Uterus (tissue), 4 donors: ENCODE measurements at places on chromosomes 4 and X. TPM values are rescaled to one million over a fixed set of nuclear protein-coding genes. Genes with fewer than 3 reads are reported as not detected.

DNA sequence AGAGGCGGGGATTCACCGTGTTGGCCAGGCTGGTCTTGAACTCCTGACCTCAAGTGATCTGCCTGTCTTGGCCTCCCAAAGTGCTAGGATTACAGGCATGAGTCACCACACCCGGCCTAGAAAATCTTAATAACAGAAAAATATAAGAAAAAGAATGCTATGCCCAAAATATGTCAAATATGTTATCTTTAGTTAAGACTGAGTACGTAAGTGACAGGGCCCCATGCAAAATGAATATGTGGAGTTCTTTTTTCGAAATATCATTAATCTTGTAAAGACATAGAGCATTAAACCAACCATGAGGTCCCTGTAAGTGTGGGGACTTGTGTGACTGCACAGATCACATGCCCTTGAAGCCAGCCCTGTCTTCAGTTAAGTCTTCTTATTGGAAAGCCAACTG is 8.9 kb upstream of the ZNF518B start:
- H3K4me1 ChIP-seq = no peaks in the 10 kb centered on the region
- no peaks in the 10 kb centered on the region for H3K36me3 ChIP-seq

Gene GRPR
- 0.67 TPM for total RNA-seq

Gene MTNR1A
- total RNA-seq = not detected

Gene KLB
- total RNA-seq = not detected

DNA sequence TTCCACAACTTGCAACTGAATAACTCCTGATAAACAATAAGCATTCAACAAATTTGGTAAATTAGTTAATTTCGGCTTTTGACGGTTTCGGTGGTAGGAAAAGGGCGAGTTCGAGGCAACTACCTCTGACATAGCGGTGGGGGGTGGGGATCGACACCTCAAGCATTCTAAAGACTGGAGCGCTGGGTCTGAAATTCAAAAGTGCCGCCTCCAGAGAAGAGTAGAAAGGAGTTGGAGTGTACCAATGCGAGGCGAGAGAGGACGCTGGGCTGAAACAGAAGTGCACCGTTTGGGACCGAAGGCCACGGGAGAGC is 725 bp downstream of the SMC1A start:
- H3K27ac ChIP-seq = peak overlapping the region; percentile 89
- no peaks in the 10 kb centered on the region for H3K27me3 ChIP-seq
- H3K4me3 ChIP-seq = peak overlapping the region; percentile 77
- no peaks in the 10 kb centered on the region for H3K36me3 ChIP-seq

Gene SLC10A4
- total RNA-seq = 1.2 TPM

DNA sequence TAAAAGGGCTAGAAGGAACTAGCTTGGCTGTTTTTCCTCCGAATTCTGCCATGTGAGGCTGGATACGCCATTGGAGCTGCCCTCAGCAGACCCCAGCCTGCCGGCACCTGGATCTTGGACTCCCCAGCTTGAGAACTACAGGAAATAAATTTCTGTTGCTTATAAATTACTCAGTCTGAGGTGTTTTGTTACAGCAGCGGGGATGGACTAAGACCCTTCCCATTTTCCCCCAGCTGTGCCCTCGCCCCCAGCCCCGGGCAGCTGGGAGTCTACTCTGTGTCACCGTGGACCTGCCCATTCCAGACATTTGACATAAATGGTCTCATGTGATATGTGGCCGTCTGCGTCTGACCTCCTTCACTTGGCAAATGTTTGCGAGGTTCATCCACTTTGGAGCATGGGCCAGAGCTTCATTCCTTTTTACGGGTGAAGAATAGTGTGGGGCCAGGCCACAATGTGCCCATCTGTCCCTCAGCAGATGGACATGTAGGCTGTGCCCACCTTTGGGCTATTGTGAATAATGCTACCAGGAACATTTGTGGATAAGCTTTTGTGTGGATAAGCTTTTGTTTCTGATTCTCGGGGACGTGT is 30.7 kb upstream of the SPON2 start:
- no peak overlapping the region for H3K4me3 ChIP-seq
- H3K27me3 ChIP-seq = no peaks in the 10 kb centered on the region
- peaks cover 7% of the 10 kb centered on the region for H3K4me1 ChIP-seq
- H3K27ac ChIP-seq = peak overlapping the region; percentile 97

DNA sequence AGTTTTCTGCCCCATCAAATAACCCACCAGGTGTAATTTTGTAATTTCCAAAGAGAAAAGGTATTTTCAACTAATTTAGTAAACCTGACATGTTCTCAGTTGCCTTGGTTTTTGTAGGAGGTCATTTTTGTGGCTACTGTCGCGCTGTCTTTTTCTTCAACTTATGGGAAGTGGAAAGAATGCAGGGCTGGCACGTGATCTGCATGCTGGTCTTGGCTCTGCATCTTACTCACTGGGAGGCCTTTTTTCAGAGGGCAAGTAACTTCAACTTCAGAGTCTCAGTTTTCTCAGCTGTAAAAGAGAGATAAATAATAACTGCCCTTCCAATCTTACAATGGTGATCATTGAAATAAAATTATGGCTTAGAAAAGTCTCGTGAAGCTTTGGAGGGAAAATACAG is 109.9 kb upstream of the SMIM10 start:
- H3K27me3 ChIP-seq = no peaks in the 10 kb centered on the region
- no peaks in the 10 kb centered on the region for H3K4me1 ChIP-seq
- no peaks in the 10 kb centered on the region for H3K36me3 ChIP-seq

Gene TCEAL7
- 37.6 TPM for total RNA-seq

DNA sequence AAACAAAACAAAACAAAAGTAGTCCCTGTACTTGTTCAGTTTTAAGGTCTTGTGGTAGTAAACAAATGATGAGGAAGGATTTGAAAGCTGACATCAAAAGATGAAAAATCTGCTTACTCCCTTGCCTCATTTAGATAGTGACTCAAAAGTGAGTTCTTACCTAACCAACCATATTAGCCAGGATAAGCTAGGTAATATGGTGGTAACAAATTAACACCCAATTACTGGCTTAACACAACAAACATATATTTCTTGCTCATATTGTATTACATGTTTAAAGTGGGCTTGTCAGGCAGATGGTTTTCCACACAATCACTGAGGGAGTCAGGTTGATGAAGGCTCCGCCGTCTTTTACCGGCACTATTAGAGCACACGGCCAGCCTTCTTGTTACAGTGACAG is 189.7 kb downstream of the PPARGC1A start:
- no peaks in the 10 kb centered on the region for H3K27me3 ChIP-seq
- H3K27ac ChIP-seq = no peak overlapping the region
- no peak overlapping the region for H3K4me3 ChIP-seq
- H3K36me3 ChIP-seq = no peaks in the 10 kb centered on the region
- H3K4me1 ChIP-seq = no peaks in the 10 kb centered on the region

Gene TGIF2LX
- total RNA-seq = not detected

GRCh38 chr4:17092736-17093437 is 194.4 kb upstream of the LDB2 start:
- DNase-seq = no peak
- H3K4me1 ChIP-seq = peaks cover 5% of the 10 kb centered on the region
- no peak overlapping the region for H3K4me3 ChIP-seq

GRCh38 chr4:169231647-169232262 is 39.0 kb downstream of the SH3RF1 start:
- no peaks in the 10 kb centered on the region for H3K36me3 ChIP-seq
- no peak for DNase-seq
- H3K4me3 ChIP-seq = no peak overlapping the region
- no peaks in the 10 kb centered on the region for H3K4me1 ChIP-seq
- H3K27me3 ChIP-seq = no peaks in the 10 kb centered on the region
- H3K27ac ChIP-seq = no peak overlapping the region

GRCh38 chr4:52853351-52853750 is 8.8 kb upstream of the RASL11B start:
- peak overlapping the region; percentile 56 for H3K27ac ChIP-seq
- no peaks in the 10 kb centered on the region for H3K27me3 ChIP-seq
- no peak overlapping the region for H3K4me3 ChIP-seq
- H3K36me3 ChIP-seq = no peaks in the 10 kb centered on the region
- no peaks in the 10 kb centered on the region for H3K4me1 ChIP-seq

GRCh38 chr4:45946699-45947098 is 177.2 kb downstream of the GABRG1 start:
- no peak for DNase-seq
- no peaks in the 10 kb centered on the region for H3K4me1 ChIP-seq
- H3K4me3 ChIP-seq = no peak overlapping the region
- H3K36me3 ChIP-seq = no peaks in the 10 kb centered on the region
- H3K27ac ChIP-seq = no peak overlapping the region
- H3K27me3 ChIP-seq = no peaks in the 10 kb centered on the region

GRCh38 chrX:116272322-116272721 is 101.8 kb downstream of the AGTR2 start:
- no peak overlapping the region for H3K27ac ChIP-seq
- H3K27me3 ChIP-seq = no peaks in the 10 kb centered on the region
- no peaks in the 10 kb centered on the region for H3K36me3 ChIP-seq
- H3K4me1 ChIP-seq = no peaks in the 10 kb centered on the region

- no peak overlapping the region for H3K27ac ChIP-seq
- no peak overlapping the region for H3K4me3 ChIP-seq
- DNase-seq = no peak
Observed at GRCh38 chr4:142660728-142661127, 185.4 kb downstream of the INPP4B start.

DNA sequence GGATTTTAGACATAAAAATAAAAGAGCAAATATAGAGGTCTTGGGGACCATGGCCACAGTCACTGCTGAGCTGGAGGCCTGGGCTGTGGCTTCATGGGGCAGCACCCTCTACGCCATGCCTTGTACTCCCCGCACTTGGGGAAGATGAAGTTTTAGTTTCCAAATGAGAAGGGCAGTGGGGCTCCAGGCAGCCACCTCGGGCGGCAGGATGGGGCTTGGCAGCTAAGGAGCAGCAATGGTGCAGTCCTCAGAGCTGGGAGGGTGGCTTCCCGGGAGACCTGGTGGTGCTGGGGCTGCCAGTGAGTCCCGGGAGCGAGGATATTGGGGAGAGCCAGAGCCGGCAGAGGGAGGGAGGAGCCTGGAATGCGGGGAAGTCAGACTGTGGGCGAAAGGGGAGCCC is 2.4 kb downstream of the CXCR3 start:
- H3K27me3 ChIP-seq = no peaks in the 10 kb centered on the region
- no peak for DNase-seq
- no peaks in the 10 kb centered on the region for H3K36me3 ChIP-seq
- H3K4me3 ChIP-seq = no peak overlapping the region

DNA sequence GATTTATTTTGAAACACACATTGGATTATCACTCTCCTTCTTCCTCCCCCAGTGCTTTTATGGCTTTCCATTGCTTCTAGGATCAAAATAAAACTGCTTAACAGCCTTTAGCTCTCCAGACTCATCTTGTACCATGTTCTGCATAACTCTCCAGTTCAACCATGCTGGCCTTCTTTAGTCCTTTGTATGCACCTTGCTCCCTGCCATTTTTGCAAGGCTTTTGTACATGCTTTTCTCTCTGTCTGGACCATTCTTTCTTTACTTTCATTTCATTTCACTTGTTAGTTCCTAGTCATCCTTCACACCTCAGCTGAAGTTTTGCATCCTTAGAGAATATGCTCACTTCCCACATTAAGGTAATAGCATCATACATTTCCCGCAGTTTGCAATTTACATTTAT is 6.9 kb downstream of the ARFIP1 start:
- H3K36me3 ChIP-seq = no peaks in the 10 kb centered on the region
- H3K4me1 ChIP-seq = peaks cover 3% of the 10 kb centered on the region
- no peak for DNase-seq
- no peaks in the 10 kb centered on the region for H3K27me3 ChIP-seq
- H3K4me3 ChIP-seq = no peak overlapping the region

- no peaks in the 10 kb centered on the region for H3K36me3 ChIP-seq
- no peak for DNase-seq
- no peaks in the 10 kb centered on the region for H3K4me1 ChIP-seq
Observed at GRCh38 chr4:5184606-5185005, 133.3 kb downstream of the STK32B start.
